ENCODE measurements at places on chromosomes 6 and 20. TPM values are rescaled to one million over a fixed set of nuclear protein-coding genes. Genes with fewer than 3 reads are reported as not detected.

GRCh38 chr6:166597711-166598440, 11.4 kb upstream of the RAMACL start:
- no peak for DNase-seq

- DNase-seq: no peak
These were observed 64.0 kb downstream of the STXBP5 start for GRCh38 chr6:147268254-147268653.

Gene CYP39A1
- 0.62 TPM for total RNA-seq

DNA sequence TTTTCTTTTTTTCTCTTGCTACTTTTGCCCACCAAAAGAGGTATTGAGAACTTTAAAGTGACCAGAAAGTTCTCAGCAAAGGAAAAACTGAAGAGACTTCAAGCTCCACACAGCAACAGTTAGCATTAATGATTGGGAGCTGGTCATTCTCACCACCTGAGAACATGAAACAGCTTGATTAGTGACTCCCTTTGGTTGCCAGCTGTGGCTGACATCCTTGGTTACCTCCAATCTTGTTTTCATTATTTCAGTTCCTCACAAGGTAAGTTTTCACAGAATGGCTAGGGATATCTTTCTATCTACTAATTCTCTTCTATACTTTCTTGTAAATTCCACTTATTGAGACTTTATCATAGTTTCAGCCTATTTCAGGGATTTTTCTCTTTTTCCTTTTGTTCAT, 427.9 kb downstream of the QKI start:
- no peak for DNase-seq

DNA sequence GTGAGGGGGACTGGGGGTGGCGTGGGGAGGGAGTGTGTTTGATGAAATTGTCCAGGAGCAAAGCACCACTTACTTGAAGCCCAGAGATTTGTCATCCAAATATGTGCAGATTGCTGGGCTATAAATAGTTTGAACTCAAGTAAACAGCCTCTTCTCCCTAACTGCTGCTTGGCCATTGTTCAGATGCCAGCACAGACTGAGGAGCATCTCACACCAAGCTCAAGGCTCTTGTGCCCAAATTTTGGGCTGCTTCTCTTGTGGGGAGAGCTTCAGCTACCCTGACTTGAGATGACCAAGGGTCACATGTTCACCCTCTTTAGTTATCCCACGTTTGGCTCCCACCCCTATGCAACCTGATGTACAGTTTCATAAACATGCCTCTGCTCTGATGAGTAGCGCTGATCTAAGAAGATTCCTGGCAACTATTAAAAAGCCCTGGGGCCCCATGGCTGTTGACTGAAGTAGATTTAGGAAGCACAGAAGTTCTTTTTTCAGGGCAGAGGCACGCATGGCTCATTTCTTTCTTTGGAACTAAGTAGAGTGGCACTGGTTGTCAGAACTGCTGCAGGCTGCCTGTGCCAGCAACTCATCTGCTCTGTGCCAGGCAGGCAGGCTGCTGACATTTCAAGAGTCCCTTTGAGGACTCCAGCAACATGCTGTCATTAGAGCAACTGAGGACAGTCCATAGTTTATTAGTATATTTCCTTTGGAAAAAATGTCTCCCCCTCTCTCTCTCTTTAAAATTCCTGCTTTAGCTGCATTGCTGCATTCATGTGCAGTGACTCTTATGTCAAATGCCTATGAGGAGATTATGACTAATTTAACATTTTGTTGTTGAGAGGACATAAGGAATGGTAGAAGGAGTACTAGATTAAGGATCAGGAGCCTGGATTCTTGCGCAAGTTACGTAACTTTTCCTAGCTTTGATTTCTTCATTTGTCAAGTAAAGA, 9.6 kb upstream of the PKIG start:
- no peak for DNase-seq

DNA sequence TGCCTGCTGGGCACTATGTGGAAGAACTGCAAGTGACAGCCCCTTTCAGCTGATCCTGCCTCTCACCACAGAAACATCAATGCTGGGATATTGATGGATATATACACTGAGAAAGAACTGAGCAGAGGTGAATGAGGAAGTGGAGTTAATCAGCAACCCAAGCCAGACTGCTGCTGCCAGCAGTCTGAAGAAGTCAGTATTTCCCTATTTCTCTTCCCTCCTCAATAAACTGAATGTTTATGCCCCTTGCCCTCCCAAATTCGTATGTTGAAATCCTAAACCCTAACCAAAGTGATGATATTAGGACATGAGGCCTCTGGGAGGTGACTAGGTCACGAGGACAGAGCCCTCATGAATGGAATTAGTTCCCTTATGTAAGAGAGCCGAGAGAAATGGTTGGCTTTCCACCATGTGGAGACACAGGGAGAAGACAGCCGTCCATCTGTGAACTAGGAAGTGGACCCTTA, 76.3 kb downstream of the CDK19 start:
- DNase-seq: no peak

- DNase-seq: no peak
These were observed 42.2 kb upstream of the STXBP5 start for GRCh38 chr6:147161974-147162495.

GRCh38 chr6:139147628-139148027, 12.7 kb downstream of the HECA start:
- DNase-seq: no peak

- no peak for DNase-seq
These were observed 61.4 kb downstream of the TXLNB start for GRCh38 chr6:139230391-139230840.

GRCh38 chr20:58267389-58268215, 39.1 kb upstream of the ANKRD60 start:
- DNase-seq: no peak

Gene MYH7B
- 0.30 TPM for total RNA-seq

- DNase-seq: no peak
These were observed 17.4 kb downstream of the ADNP start for GRCh38 chr20:50913690-50914375.

- DNase-seq: peak; percentile 2
These were observed 2.3 kb upstream of the FAM110A start for GRCh38 chr20:831251-831650.

DNA sequence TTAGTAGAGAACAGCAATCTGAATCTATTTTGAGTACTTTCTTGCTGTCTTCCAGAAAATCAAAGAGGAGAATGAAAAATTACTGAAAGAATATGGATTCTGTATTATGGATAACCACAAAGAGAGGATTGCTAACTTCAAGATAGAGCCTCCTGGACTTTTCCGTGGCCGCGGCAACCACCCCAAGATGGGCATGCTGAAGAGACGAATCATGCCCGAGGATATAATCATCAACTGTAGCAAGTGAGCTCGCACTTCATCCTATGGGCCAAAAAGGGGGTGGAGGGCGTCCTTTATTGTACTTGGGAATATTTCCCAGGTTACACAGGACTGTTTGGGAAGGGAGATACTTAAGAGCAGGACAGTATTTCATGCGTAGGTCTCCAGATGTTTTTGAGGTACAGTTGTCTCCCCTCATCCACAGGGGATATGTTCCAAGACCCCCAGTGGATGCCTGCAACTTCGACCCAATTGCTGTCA, 37.3 kb upstream of the PLCG1 start:
- DNase-seq: no peak

Gene PGK2
- not detected for total RNA-seq

DNA sequence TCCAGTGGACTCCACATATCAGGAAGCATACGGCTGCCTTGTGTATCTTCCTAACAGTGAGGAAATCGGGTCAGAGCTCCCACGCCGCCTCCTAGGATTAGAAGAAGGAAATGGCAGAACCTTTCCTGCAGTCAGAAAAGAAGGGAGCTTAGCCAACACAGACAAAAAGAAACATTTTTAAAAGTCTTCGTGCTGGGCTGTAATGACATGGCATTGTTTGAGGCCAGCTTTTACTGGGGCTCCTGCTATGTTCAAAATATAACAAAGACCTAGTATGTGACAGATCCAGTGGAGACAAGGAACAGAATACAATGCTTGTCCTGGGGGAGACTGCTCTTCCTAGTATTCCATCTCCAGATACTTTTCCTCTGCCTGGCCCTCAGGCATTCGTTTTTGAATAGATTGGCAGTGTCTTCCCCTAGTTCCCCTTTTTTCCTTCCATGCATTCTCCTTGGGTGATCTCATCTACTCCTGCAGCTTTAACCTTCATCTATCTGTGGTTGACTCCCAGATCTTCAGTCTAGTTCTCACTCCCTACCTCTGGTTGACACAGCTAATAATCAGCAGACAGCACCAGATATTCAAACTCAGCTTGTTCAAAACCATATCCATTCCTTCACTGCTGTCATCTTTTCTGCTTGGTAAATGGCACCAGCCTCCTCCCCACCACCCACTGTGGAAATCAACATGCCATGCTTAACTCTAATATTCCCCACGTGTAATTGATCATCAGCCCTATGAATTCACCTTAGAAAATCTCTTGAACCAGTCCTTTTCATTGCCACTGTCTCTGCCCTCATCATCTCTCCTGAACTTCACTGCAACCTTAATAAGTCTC, 94.5 kb upstream of the VSTM2L start:
- no peak for DNase-seq

GRCh38 chr6:157787080-157787479, 36.0 kb upstream of the SNX9 start:
- no peak for DNase-seq

DNA sequence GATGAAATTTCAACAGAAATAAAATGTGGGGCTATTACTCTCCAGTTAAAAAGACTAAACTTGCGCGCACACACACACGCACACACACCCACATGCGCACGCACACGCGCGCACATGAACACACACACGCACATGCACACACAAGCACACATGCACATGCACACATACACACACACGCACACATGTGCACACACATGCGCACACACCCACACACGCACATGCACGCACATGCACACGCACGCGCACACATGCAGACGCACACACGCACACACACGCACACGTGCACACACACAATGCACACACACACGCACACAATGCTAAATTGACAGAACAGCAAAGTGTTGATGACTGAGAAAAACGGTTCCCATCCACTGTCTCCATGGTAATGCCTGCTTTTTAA, 754.1 kb downstream of the CBLN4 start:
- no peak for DNase-seq

Gene PERP
- 22.5 TPM for total RNA-seq

- no peak for DNase-seq
These were observed 580.3 kb upstream of the GJE1 start for GRCh38 chr6:141552463-141552862.

- no peak for DNase-seq
These were observed 2.6 kb upstream of the CST9 start for GRCh38 chr20:23608251-23608846.

- no peak for DNase-seq
These were observed 121.2 kb downstream of the SGK1 start for GRCh38 chr6:134196568-134197193.

Gene TNXB
- total RNA-seq: 2.3 TPM
